ENCODE measurements at places on chromosomes 12 and 14.

GRCh38 chr12:89556976-89557375 is 31.1 kb upstream of the POC1B start:
- no peak for DNase-seq

DNA sequence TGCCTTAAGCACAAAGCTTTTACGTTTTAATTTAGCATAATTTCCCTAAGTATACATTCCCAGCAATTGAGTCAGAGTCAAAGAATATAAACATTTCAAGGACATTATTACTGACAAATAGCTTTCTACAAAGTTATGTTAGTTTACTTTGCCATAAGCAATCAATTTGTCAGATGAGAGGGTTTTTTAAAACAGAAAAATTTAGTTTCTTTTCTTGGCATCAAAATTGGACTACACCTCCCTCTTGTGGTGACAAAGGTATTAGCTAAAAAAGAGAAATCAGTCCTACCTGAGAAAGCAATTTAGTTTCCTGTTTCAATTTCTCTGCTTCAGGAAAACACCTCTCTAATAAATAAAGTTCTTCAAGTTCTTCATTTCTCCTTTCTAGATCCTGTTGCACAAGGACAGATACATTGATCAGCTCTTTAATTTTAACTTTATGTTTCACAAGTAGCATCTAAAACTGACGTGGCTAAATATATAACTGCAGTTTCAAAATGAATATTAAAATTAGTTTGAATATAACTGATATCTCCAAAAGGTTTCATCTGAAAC is 39.9 kb downstream of the DNAI7 start:
- peak; percentile 53 for DNase-seq

- no peak for DNase-seq
Observed at GRCh38 chr12:4282103-4282891, 8.7 kb downstream of the CCND2 start.

GRCh38 chr14:50109342-50109741 is 7.0 kb downstream of the VCPKMT start:
- peak; percentile 42 for DNase-seq

- no peak for DNase-seq
Observed at GRCh38 chr12:72485017-72485701, 213.0 kb downstream of the TRHDE start.

GRCh38 chr12:60684988-60685655 is 1089.3 kb downstream of the SLC16A7 start:
- no peak for DNase-seq

GRCh38 chr12:68506619-68507018 is 104.1 kb upstream of the RAP1B start:
- no peak for DNase-seq

DNA sequence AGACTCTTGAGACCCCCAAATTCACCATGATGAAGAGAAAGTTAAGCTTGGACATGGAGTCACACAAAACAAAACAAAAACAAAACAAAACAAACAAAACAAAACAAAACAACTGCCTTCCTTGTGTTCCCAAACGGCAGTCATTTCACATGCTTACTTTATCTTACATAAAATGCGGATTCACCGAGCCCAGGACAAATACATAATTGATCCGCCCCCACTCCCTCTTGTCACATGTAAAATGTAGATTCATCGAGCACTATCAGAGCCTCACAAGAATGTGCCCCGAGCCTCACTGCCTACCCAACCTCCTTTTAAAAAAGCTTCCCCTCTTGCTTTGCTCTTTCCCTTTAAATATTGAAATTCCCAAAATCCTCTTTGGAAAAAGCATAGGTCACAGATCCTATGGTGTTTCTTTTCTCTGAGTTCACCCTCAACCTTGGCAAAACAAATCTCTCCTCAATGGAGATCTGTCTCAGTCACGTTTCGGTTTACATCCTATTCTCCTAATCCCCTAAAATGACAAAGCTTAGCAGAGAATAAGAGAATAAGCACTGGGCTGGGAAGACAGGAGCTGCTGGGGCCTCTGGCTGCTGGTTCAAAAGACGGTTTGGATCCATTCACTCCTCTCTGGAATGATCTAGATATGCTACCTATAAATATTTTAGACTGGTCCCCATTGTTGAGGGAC is 83.7 kb downstream of the NINJ2 start:
- no peak for DNase-seq

DNA sequence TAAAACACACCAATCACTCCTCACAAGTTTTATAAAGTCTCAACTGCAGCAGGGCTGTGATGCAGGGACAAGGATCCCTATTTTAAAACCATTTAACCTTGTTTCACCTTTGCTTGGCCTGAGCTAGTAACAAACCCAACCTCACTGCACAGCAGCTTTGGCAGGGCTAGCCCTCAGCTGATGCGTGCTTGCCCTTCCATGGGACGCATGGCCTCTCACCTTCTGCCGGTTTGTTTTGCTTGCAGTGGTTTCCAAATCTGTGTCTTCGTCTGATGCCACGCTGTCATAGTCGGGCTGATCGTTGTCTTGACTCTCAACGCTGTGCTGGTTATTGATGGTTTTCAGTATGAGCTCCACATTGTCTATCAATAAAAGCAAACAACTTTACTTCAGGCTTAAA is 43.3 kb downstream of the GIT2 start:
- DNase-seq, result no peak

GRCh38 chr12:5178571-5178970 is 134.9 kb downstream of the KCNA5 start:
- DNase-seq, result no peak

DNA sequence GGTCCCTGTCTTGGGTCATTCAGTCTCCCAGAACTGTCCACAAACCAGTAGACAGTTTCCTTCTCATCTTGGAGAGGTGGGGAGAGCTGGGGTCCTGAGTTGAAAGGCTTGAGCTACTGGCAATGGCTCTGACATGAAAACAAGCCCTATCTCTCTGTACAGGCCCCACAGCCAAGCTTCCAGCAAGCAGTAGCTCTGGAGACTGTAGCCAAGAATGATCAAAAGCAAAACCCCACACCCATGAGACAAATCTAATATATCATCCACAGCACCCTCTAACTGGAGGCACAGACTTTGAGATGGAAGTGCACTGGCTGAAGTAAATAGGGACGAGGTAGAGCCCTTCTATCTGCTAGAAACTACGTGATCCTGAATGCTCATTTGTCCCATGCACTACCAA is 40.9 kb downstream of the RERG start:
- DNase-seq, result no peak

- DNase-seq, result no peak
Observed at GRCh38 chr12:57139796-57140649, 7.4 kb downstream of the LRP1-AS start.

DNA sequence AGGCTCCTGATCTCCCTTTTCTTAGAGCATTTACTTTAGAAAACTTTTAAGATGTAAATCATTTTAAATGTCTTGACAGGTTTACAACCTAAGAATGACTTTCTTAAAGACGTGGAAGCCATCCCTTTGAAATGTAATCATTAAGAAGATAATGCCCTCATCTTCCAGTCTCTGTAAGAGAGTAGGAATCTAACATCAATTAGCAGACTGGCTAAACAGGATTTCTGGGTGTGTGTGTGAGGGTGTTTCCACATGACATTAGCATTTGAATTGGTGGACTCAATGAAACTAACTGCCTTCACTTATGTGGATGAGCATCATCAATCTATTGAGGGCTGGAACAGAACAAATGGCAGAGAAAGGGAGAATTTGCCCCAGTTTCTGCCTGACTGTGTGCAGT is 329.5 kb downstream of the RPL10L start:
- DNase-seq, result no peak

GRCh38 chr14:70934502-70935134 is 27.4 kb downstream of the PCNX1 start:
- DNase-seq, result peak; percentile 72

- DNase-seq, result peak; percentile 71
Observed at GRCh38 chr14:101791919-101792572, 30.5 kb downstream of the PPP2R5C start.

DNA sequence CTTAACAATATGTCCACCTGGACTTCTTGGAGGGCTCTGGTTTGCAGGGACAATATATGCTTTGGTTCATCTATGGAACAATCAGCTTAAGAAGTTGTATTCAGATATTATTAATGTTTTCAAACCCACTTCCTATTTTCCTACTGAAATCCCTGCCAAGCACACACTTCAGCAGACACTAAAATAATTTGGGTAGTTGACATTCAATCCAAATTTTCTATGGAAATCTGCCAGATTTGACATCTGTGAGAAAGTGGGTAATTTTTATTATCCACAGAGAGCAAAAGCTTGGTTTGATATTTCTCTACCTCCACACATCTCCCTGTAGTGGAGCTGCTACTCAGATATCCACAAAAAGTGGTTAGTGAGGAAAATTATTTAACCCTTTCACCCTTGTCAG is 378.8 kb upstream of the SOX5 start:
- DNase-seq, result no peak

DNA sequence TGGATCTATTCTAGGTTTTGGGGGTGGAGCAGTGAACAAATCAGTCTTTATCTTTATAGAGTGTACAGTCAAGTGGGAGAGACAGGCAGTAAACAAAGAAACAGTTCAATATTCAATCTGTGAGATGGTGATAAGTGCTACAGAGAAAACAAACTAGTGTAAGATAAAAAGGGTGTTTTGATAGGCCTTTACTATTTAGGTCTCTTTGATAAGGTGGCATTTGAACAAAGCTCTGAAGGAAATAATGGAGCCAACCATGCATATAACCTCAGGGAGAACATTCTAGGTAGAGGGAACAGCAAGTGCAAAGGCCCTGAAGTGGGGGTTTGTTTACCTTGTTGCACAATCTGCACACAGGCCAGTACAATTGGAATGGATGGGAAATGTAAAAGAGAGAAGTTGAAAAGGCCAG is 47.3 kb downstream of the PTPN11 start:
- no peak for DNase-seq

- DNase-seq, result peak; percentile 76
Observed at GRCh38 chr12:15563663-15564062, 225.5 kb downstream of the EPS8 start.

DNA sequence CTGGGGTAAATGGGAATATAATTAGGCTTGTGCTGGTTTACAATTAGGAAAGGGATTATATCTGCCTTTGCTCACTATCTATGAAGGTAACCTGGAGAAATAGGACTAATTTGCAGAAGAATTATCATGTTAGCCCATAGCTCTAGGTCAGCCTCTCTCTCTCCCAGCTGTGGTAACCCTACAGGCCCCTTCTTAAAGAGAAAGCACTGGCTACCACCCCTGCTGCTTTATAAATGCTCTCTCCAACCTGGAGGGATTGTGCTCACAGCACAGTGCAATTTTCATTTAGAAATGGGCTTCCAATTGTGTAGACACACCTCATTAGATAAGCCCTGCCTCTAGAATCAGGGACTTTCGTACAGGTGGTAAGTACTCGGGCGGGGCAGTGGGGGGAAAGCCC is 22.7 kb upstream of the MGST1 start:
- no peak for DNase-seq

GRCh38 chr12:109720152-109720856 is 6.7 kb downstream of the FAM222A start:
- no peak for DNase-seq

DNA sequence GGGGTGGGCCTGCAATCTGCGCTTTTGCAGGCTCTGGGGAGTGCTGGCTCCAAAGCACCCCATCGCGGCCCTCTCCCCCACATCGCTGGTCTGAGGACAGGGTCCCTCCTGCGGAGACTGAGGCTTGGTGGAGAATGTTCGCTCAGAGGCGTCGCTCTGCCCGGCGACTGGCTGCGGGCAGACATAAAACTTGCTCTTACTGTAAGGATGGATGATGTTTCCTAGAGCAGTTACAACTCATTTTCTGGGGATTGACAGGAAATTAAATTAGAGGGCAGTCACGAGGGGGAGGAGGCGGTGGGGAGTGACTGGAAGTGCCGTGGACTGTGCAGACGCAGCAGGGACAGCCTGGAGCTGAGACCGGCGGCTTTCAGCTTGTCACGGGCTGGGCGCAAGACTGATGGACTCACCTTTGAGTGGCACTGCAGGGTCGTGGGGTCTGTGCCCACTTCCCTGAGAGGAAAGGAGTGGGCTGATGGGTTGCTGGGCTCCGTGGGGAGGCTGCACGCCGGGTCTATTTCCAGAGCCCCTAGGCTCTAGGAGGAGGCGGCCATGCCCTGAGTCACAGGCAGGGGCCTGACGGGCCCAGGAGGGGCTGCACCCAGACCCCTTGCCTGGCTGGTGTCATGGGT is 32.8 kb downstream of the NOC4L start:
- DNase-seq, result no peak

DNA sequence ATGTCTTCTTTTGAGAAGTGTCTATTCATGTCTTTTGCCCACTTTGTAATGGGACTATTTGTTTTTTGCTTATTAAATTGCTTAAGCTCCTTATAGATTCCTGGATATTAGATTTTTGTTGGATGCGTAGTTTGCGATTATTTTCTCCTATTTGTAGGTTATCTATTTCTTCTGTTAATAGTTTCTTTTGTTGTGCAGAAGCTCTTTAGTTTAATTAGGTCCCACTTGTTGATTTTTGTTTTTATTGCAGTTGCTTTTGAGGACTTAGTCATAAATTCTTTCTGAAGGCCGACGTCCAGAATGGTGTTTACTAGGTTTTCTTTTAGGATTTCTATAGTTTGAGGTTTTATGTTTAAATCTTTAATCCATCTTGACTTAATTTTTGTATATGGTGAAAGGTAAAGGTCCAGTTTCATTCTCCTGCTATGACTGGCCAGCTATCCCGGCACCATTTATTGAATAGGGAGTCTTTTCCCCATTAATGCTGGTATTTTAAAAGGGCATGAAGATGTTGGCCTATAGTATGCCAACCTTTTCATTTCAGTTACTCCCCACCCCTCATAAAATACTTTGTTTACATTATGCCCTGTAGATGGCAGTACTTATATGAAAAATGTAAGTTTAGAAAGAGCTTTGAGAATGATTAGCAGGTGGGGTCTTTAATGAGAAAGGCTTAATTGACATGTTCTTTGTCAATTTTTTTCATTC is 62.9 kb upstream of the PSMA6 start:
- DNase-seq, result peak; percentile 38

DNA sequence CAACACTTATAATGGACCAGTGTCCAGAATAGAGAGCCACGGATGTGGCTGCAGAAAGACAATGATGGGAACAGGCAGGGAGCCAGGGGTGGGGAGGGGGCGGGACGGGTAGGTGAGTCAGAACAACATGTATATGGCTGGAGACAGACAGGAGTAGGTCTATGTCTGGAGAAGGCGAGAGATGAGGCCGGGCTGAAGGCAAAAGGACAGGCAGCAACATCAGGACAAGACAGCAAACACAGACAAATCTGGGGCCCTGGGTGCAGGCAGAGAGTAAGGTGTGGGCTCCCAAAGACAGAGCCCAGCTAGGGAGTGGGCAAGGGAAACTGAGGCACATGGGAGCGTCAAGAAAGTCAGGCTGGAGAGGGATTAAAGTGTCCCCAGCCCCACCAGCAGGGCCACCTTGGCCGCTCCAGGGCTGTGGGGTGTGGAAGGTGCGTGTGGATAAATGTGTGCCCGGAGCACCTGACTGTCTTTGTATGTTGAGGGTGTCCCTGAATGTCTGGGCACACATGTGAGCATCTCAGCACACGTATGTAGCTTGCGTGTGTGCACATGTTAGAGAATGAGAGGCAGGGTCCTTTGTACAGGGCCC is 44.1 kb downstream of the FAM222A start:
- DNase-seq, result no peak

DNA sequence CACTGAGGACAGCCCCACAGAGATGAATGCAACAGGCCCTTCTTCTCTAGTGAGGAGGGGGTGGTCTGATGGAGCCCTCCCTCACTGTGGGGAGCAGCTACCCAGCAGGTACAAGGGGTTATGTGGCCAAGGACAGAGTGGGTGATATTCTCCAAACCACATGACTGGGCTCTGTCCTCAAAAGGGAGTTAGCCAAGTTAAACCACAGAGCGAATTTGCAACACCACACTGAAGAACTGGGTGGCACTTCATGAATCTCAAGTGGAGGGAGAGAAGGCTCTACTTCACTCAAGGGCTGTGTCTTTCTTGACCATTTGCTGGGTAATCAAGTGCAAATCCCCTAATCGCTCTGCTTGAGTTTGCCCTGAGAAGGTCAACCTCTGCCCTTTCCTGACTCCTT is 12.5 kb downstream of the GPR68 start:
- no peak for DNase-seq
